Psoas muscle (tissue), 8 donors: ENCODE measurements at places on chromosomes 2 and 18. TPM values are rescaled to one million over a fixed set of nuclear protein-coding genes. Genes with fewer than 3 reads are reported as not detected.

The NRP2 gene
- total RNA-seq = 6.0 TPM

The KCNS3 gene
- total RNA-seq = 5.8 TPM

GRCh38 chr2:176424746-176425145 is 155.5 kb downstream of the MTX2 start:
- H3K4me1 ChIP-seq = no peaks in the 10 kb centered on the region
- H3K36me3 ChIP-seq = no peaks in the 10 kb centered on the region
- H3K27me3 ChIP-seq = no peaks in the 10 kb centered on the region

The APLF gene
- 2.8 TPM for total RNA-seq

DNA sequence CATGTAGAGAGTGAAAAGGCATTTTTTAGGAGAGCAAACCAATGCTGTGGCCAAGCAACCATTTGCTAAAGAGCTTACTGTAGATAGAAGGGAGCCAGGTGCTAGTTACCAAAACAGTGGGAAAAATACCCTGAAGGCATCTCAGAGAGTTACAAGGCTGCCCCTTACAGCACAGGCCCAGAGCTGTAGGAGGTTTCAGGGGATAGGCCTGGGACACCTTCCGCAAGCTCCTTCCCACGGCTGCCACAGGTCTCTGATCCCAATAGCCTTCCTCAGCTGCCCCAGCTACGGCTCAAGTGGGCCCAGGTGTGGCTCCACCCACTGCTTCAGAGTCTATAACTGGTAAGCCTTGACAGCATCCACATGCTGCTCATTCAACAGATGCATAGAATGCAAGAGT is 18.2 kb upstream of the PPM1B start:
- H3K27ac ChIP-seq = no peak overlapping the region
- H3K36me3 ChIP-seq = no peaks in the 10 kb centered on the region
- no peak for DNase-seq
- H3K27me3 ChIP-seq = no peaks in the 10 kb centered on the region
- no peak overlapping the region for H3K4me3 ChIP-seq
- peaks cover 3% of the 10 kb centered on the region for H3K4me1 ChIP-seq

- H3K4me3 ChIP-seq = no peak overlapping the region
- H3K27me3 ChIP-seq = no peaks in the 10 kb centered on the region
- DNase-seq = no peak
- no peaks in the 10 kb centered on the region for H3K4me1 ChIP-seq
These were observed 4.7 kb upstream of the ZNF516 start for GRCh38 chr18:76499637-76500340.

DNA sequence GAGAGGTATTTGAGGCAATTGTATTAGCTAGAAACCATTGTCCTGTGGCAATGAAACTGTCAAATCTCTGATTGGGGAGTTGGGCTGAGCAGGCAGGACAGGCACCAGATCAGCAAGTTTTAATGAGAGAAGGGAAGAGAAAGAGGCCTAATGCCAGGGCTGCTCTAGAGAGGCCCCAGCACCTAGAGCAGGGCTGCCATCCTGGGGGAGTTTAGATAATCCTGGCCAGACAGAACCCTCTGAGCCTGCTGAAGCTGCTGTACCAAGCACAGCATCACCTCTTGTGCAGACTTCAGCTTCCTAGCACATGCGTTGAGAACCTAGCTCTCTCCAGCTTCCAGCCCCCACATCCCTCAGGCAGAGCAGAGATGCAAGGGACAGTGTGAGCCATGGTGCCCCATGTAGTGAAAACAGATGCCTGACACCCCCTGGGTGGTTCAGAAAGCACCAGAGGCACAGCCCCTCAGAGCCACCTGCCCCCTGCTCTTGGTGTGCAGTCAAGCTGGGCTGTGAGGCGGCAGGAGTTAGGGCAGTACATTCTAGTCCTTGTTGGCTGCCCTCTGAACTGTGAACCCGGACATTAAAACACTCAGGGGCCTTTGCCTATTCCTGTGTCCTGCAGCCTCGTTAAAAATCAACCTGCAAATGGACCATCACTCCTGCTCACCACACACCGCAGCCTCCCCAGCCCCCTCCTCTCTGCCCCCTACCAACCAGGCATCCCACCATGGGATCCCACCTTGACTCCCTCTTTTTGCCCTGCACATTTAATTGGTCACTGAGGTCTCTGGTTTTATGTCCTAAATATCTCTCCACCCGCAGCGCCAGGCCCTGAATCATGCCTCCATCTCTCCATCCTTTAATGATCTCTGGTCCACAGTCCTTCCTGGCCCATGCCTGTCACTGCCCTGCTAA is 52.7 kb downstream of the ADD2 start:
- H3K4me1 ChIP-seq = no peaks in the 10 kb centered on the region
- no peak for DNase-seq
- no peaks in the 10 kb centered on the region for H3K27me3 ChIP-seq
- no peak overlapping the region for H3K27ac ChIP-seq

DNA sequence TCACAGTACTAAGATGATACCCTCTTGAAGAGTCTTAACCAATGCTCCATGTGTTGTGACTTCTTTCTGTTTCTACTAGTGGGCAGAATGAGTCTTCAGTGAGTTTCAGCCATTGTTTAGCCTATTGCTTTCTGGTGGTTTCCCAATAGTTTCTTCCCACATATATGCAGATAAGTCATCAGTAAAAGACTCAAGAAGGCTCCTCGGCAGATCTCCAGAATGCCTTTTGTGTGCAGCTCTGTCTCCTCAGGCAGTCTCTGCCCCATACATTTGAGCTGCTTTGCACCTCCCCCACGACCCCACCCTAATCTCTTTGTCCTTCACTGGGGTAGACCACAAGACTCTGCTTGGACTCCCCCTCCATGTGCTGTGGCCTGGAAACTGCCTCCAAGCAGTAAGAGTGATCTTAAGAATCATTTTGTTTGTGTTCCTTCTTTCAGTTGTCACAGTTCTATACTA is 71.6 kb upstream of the CHRNA1 start:
- no peak overlapping the region for H3K27ac ChIP-seq
- no peak overlapping the region for H3K4me3 ChIP-seq
- no peaks in the 10 kb centered on the region for H3K27me3 ChIP-seq
- no peaks in the 10 kb centered on the region for H3K36me3 ChIP-seq
- H3K4me1 ChIP-seq = no peaks in the 10 kb centered on the region
- DNase-seq = no peak

The IL1A gene
- total RNA-seq = not detected
